Pancreas (tissue), 10 donors: ENCODE measurements at places on chromosomes 16 and 17. TPM values are rescaled to one million over a fixed set of nuclear protein-coding genes. Genes with fewer than 3 reads are reported as not detected.

DNA sequence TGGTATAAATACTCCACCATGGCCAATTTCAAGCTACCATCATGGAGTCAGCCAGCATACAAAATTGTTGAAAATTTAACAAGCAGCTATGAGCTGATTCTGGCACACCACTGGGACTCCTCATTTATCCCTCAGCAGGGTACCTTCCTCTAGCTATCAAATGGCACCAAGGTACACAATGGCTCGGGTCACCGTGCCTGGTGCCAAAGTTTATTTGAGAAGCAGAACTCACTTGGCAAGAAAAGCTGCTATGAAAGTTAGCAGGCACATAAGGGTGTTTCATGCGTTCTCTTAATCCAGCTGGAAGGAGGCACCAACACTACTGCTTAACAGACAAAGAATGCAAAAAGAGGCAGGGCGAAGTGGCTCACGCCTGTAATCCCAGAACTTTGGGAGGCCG is 51.6 kb downstream of the IKZF3 start:
- no peak overlapping the region for H3K27ac ChIP-seq
- no peaks in the 10 kb centered on the region for H3K36me3 ChIP-seq
- DNase-seq: no peak
- H3K4me1 ChIP-seq: no peaks in the 10 kb centered on the region
- no peaks in the 10 kb centered on the region for H3K27me3 ChIP-seq
- no peak overlapping the region for H3K4me3 ChIP-seq

C1QL1 gene
- 3.4 TPM for total RNA-seq

VAT1L gene
- total RNA-seq: 1.4 TPM

KRT39 gene
- total RNA-seq: not detected
